ENCODE measurements at places on chromosomes 2 and 18.

- DNase-seq, result no peak
Measured at GRCh38 chr2:113920996-113921395, 31.1 kb downstream of the ACTR3 start.

DNA sequence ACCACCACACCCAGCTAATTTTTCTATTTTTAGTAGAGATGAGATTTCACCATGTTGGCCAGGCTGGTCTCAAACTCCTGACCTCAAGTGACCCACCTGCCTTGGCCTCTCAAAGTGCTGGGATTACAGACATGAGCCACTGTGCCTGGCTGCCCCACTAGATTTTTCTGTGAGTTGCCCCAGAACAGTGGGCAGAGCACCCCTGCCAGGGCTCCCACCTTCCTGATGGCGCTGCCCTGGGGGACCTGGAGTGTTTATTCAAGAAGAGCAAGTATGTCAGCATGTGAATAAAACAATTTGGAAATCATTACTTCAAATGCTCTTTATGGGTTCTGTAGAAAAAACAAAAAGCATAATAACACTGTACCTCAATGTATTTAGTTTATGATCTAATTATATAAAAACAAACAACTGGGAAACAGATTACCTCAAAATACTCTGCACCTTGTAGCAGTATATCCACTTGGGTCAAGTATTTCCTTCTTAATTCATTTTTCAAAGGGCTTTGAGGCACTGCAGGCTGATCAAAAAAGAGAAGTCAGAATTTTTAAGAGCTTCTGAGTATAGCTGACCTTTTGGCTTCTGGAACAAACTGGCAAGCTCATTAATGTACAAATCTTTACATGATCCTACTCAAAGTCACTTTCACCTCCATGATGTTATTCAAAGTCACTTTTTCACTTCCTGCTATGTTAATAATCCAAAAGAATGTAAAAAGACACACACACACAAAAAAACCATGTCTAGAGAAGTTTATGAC is 8.9 kb downstream of the HJURP start:
- DNase-seq, result no peak

- DNase-seq, result no peak
Measured at GRCh38 chr2:16332681-16333557, 332.7 kb downstream of the CYRIA start.

DNA sequence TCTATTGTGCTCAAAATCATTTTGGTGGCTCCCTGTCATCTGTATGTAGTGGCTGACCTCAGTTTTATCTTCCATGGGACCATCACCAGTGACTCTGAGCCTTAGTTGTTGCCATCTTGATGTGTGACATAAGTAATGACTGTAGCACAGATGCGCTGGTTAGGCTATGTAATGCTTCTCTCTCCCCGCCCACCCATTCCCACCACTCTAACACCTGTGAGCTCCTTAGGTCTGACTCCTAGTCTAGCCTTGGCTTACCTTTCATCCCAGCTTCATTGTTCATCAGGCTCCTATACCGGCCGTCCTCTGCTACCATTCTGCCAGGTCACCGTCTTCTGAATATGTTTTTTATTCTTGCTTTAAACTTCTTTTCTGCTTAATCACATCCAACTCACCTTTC is 17.2 kb downstream of the MYO1B start:
- no peak for DNase-seq

DNA sequence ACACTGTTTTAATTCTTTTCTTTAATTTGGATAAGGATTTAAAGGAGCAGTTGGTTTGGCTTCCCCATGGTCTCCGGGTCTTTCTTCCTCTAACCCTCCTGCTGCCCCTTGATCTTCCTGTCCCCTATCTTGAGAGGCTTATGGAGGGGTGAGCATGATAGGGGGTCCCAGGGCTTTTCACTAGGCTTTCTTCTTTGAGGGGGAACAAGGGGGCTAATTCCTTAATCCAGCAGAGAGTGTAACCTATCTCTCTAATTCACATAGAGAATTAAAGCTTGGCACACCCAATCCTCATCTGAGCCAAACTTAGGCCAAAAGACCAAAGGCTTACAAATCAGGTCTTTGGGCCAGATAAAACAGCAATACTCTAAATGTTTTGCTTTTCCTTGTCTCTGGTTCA is 21.5 kb upstream of the C2orf66 start:
- no peak for DNase-seq

DNA sequence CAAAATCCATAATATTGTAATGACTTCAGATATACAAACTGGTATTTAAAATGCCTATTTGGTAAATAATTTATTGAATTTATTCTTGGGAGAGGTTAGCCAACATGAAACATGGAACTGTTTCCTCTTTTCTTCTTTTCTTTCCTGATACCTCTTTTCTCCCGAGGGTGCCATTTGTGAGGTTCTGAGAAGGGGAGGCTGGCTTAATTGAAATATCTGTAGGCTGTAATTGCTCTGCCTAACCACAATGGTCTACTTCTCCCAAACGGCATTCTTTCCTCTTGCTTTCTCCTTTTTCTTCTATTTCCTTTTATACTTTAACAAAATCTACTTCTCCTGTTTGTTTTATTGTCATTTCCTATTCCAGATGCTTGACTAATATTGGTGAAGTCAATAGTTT is 114.9 kb downstream of the TCF4 start:
- no peak for DNase-seq

DNA sequence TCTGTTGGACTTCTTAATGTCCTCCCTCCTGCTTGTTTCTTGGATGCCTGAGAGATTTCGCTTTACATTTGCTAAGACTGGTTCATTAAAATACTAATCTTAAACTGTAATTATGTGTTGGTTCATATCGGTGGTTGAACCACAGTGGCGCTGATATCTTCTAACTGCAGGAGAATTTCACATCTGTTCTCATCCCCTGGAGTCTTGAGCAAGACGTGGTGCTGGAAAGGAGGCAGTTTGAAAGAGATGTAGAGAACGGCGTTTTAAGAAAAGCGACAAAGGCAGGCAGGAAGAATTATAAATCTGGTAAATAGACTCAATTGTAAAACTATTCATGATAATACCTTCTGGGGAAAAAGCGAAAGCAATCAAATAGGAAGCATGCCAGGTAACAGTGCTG is 79.5 kb downstream of the NXPH2 start:
- no peak for DNase-seq

GRCh38 chr2:150043172-150043500 is 444.3 kb downstream of the RND3 start:
- DNase-seq, result no peak

- DNase-seq, result no peak
Measured at GRCh38 chr2:38793511-38793910, 15.5 kb downstream of the GEMIN6 start.

- no peak for DNase-seq
Measured at GRCh38 chr2:71608034-71608433, 154.7 kb downstream of the DYSF start.

- no peak for DNase-seq
Measured at GRCh38 chr2:240179941-240180666, 39.6 kb upstream of the OTOS start.

GRCh38 chr2:182716650-182716979 is 558 bp downstream of the DNAJC10 start:
- no peak for DNase-seq

DNA sequence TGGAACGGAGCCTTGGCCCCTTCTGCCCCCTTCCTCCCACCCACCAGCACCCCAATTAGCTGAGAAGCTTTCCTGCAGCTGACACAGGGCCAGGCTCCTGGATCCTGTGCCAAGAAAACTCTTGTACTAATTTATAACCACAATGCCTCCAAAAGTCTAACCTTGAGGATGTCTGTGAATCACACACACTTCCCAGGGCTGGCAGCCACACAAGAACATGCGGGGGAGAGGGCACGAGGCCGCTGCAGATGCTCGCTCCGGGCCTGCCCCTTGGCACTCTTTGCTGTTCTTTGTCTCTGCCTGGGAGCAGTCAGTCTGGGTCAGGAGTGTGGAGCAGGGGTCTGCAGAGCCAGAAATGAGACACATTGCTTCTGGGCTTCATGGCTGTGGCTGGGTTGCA is 62.7 kb upstream of the KIF5C start:
- no peak for DNase-seq

GRCh38 chr18:34592961-34593382 is 117.1 kb upstream of the DTNA start:
- no peak for DNase-seq

- DNase-seq, result no peak
Measured at GRCh38 chr2:48259811-48260210, 270.1 kb upstream of the STON1 start.

GRCh38 chr2:155372969-155373368 is 674.5 kb downstream of the KCNJ3 start:
- no peak for DNase-seq

DNA sequence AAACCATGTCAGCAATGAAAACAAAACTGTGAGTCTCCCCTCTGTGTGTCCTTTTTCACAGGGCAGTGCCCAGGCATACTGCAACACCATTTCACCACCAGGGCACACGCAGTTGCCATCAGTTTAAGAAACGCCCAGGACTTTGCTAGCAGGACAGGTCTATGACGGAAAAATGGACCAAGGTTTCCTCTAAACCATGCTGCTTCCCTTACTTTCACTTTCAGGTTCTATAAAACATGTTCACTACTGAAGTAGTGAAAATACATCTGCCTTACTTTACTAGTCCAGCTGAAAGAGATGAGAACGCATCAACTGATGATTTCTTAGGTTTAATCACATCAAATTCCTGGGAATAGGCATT is 110.5 kb downstream of the TCF4 start:
- no peak for DNase-seq

DNA sequence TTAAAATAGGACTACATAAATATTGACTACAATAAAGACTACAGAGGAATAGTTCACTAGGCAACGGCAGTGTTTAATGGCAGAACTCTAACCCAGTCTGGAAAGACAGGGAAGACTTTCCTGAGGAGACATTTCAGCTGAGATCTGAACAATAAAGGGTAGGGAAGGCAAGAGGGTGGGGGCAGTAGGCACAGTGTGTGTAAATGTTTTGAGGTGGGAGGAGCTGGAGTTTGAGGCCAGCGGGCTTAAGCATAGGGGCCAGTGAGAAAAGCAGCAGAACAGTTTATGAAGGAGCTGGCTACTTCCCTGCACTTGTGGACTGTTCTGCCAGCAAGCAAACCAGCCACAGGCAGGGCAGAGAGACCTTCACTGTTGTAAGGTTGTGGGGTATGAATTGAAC is 76.6 kb upstream of the UGP2 start:
- DNase-seq, result no peak

DNA sequence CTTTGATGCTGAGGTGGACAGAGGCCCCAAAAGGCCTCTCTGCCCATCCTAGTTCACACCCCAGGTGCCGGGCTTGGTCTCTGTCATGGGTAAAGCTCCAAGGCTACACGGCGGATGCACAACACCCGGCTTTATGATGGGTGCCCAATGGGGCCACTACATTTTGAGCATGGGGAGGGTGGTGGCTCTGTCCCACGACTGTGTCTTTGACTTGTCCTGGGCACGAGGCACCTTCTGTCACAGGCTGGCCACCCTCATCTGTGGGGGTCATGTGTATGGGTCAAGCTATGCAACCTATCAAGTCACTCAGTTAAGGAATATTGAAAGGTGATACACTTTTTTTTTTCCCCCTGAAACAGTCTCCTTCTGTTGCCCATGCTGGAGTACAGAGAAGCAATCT is 63.7 kb downstream of the EDAR start:
- no peak for DNase-seq

Data from effector memory CD8-positive, alpha-beta T cell (primary cell).